ENCODE measurements at places on chromosomes 16 and 17.

- no peak for DNase-seq
Measured at GRCh38 chr17:82297280-82297713, 20.1 kb downstream of the CD7 start.

GRCh38 chr17:66889480-66890230 is 54.7 kb downstream of the CACNG5 start:
- DNase-seq, result no peak

DNA sequence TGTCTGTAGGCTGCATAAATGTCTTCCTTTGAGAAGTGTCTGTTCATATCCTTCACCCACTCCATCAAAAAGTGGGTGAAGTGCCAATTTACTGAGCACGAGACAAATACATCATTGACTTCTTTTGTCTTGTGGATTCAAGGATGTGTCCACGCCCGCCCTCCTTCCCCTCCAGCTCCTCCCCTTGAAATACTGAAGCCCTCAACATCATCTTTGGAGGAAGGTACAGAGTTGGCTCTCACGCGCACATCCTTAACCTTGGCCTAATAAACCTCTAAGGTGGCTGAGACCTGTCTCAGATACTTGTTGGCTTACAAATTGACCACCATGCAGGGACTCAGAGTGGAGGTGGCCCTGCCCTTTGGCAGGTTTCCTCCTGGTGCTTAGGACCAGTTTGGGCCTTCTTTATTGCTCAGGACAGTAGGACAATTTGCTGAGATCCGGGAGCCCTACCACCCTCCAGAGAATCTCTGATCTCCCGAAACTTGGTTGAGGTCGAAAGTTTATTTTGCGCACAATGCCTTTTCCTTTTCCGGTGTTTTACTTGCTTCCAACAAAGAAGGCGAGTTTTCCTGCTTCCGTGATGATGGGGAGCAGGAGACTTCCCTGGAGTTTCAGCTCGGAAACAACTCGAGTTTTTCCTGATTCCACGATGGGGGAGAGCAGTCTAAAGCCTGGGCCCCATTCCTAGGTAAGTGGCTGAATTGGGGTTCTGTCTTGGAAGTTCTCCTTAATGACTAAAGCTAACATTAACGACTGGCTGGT is 14.1 kb upstream of the CDK10 start:
- DNase-seq, result no peak

- peak; percentile 12 for DNase-seq
Measured at GRCh38 chr17:47324224-47325020, 667 bp downstream of the EFCAB13 start.

GRCh38 chr16:88894681-88895300 is 28.3 kb upstream of the PABPN1L start:
- no peak for DNase-seq

- DNase-seq, result no peak
Measured at GRCh38 chr17:58312829-58313228, 15.8 kb downstream of the TSPOAP1 start.

DNA sequence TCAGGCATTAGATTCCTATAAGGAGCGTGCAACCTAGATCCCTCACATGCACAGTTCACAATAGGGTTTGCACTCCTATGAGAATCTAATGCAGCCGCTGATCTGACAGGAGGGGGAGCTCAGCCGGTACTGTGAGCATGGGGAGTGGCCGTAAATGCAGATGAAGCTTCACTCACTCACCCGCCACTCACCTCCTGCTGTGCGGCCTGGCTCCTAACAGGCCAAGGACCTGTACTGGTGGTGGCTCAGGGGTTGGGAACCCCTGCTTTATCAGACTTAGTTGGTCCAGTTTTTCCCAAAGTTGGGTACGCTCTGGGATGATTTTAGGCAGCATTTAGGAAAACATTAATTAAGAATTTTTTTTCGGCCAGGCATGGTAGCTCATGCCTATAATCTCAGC is 103.8 kb downstream of the MARF1 start:
- DNase-seq, result no peak

- DNase-seq, result no peak
Measured at GRCh38 chr16:54240271-54241129, 46.1 kb downstream of the IRX3 start.

GRCh38 chr16:69888005-69888590 is 63.0 kb upstream of the CLEC18A start:
- no peak for DNase-seq

DNA sequence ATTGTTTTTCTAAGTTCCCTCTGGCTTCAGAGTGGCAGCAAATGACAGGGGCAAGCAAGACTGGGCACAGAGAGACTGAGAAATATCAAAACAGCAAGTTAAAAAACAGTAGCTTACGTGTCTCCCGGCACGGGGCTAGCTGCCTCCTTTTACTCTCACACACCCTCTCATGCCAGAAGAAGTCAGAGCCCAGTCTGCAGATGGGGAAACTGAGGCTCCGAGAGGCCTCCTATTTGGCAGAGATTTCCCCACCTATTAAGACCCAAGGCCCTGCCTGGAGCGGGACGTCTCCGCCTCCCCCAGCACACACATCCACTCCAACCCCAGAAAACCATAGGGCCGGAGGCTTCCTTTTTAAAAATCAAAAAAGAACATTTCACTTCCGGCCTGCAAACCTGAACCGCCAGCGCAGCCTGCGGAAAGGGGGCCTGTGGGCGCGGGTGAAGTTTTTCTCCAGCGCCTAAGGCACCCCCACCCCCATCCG is 832 bp downstream of the CARHSP1 start:
- no peak for DNase-seq

DNA sequence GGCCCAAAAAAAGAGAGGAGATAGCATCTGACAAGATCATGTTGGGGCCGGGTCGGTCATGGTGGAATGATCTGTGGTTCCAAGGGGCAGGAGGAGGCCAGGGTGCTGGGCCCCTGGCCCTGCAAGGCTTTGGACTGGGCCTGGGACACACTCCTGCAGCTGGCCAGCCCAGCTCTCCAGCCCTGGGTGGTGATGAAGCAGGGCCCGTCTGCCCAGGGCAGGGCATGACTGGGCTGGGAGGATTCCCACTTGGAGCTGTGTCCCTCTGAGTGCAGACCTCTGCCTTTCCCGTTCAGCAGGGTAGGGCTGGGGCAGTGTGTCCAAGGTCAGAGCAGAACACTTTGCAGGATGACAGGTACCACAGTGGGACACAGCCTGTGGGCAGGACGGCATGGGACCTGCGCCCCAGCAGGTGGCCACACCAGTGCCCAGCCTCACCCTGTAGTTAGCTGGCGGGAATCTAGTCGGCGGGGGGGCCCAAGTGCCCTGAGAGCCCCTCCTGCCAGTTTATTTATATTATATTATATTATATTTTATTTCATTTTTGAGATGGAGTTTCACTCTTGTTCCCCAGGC is 27.6 kb upstream of the MYO15B start:
- DNase-seq, result no peak

GRCh38 chr17:59762049-59762823 is 54.8 kb downstream of the VMP1 start:
- DNase-seq, result no peak

DNA sequence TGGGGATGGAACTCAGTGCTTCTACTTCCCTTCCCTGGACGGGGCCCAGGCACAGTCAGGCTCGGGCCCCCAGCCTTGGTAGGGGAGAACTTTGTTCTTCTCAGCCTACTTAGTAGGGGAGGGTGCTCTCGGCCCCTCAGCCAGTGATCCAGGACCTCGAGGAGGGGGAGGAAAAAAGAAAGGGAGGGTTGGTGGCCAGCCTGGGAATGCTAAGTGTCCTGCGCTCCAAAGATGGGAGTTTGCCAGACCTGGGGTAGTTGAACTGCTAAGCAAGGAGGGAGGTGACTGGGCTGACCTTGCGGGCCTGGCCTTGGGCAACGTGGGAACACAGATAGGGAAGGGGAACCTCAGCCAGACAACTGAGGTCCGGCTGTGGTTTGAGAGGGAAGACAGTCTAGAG is 12.2 kb downstream of the ADGRG1 start:
- DNase-seq, result no peak

- DNase-seq, result no peak
Measured at GRCh38 chr17:79983456-79983855, 52.2 kb downstream of the TBC1D16 start.

- DNase-seq, result peak; percentile 70
Measured at GRCh38 chr17:67531291-67531690, 154.2 kb downstream of the PITPNC1 start.

- DNase-seq, result no peak
Measured at GRCh38 chr17:40995116-40995515, 1.2 kb upstream of the KRTAP3-3 start.

DNA sequence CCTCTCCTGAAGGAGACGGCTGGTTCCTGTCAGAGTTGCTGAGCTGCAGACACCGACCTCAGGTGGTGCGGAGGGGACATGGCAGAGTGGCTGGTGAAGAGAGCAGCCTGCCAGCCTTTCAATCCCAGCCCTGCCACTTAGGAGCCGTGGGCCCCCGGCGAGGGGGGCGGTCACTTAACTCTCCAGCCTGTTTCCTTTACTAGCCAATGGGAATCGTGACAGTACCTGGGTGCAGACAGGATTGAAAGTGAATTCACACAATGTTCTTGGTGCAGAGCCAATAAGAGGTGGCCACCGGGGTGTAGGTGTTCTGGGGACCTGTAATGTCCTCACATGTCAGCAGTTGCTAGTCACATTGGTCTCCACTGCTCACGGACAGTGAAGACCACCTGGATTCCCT is 13.5 kb downstream of the ACE start:
- DNase-seq, result no peak

DNA sequence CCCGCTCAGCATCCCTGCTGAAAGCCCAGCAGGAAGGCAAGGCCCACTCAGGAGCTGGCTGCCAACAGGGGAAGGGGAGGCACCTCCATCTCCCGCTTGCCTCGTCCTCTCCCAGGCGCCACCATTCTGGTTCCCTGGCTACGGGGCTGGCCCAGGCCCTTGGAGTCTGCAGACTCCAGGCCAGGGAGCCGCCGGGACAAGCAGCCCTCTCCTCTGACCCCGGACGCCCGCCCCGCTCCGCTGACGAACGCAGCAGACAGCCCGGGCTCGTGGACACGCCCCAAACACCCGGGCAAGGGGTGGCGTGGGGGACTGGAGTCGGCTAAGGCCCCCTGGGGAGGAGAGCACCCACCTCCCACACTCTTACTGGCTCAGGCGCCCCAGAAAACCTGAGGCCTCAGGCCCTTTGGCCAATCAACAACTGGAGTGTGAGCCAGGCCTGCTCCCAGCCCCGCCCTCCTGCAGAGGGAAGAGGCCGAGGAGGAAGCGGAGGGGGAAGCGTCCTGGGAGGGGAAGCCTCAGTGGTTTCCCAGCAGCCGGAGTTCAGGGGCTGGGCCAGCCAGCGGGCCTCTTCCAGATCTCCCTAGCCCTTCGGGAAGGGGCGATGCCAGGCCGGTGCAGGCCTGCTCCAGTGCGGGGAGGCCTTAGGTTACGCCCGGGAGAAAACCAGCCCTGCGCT is 4.2 kb downstream of the MNT start:
- no peak for DNase-seq

DNA sequence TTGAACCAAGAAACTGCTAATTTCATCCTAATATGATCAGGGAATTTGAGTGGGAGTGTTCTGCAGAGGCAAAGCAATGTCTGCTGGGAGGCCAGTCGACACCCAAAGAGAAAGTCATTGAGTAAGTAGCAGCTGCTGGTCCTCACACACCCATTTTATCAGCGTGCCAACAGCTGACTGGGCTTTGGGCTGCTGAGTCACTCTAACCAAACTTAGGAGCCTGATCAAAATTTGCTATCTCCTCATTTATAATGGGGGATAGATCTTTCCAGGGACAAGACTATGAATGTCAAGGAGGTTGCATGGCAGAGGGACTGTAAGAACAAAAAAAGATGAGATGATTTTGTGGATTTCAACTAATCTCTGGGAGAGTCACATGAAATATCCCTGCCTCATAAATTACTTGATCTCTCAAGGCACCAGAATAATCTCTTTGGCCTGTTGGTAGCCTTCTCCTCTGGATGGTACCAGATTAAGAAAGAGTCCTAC is 32.9 kb downstream of the CPSF4L start:
- no peak for DNase-seq

GRCh38 chr16:3467182-3467581 is 23.7 kb downstream of the NAA60 start:
- no peak for DNase-seq

DNA sequence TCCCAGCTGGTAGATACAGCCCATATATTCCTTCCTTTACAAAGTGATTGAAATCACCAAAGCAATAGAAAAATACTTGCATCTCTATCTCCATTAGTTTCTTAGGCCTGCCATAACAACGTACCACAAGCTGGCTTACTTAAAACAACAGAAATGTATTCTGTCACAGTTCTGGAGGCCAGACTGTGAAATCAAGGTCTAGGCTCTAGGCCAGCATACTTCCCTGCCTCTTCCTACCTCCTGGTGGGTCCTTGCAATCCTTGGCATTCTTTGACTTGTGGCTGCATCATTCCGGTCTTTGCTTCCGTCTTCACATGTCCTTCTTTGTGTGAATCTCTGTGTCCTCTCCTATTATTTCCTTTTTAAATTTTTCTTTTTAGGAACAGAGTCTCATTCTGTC is 62.5 kb downstream of the ERCC4 start:
- no peak for DNase-seq

GRCh38 chr16:79561729-79562128 is 38.8 kb downstream of the MAF start:
- DNase-seq, result no peak

- DNase-seq, result no peak
Measured at GRCh38 chr16:65106757-65107156, 15.1 kb downstream of the CDH11 start.

GRCh38 chr16:21103941-21104860 is 46.4 kb downstream of the DNAH3 start:
- DNase-seq, result no peak

- no peak for DNase-seq
Measured at GRCh38 chr16:50195276-50195675, 42.2 kb downstream of the TENT4B start.

DNA sequence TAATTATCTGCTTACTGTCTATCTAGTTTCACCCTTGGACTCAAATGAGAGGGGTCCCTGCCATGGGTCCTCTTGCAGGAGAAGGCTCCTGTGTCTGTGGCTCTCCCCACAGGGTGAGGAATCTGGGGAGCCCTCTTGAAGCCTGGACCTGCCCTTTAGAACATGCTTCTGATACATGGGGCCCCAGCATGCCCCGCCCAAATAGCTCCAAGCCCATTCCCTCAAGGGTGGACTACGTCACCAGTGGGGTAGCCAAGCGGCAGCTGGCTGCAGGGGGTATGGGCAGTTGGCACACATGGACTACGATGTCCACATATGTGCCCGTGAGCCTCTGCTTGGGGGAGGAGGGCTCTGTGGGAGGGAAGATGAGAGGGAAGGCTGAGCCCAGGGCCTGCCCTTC is 39.3 kb downstream of the ARHGAP27 start:
- no peak for DNase-seq
